Fibroblast of lung (primary cell): ENCODE measurements at places on chromosomes 6 and 20. TPM values are rescaled to one million over a fixed set of nuclear protein-coding genes. Genes with fewer than 3 reads are reported as not detected.

PET117 gene
- 13.2 and 15.9 TPM in 2 replicates for polyA plus RNA-seq

SLC17A3 gene
- polyA plus RNA-seq = 0.06 TPM in 1 of 2 replicates, not detected in the other

GRCh38 chr6:43845646-43846045 is 75.6 kb downstream of the VEGFA start:
- H3K36me3 ChIP-seq = no peaks in the 10 kb centered on the region
- no peak for DNase-seq
- H3K27me3 ChIP-seq = peaks cover 2% of the 10 kb centered on the region
- no peak overlapping the region for H3K27ac ChIP-seq

- no peaks in the 10 kb centered on the region for H3K36me3 ChIP-seq
- H3K4me1 ChIP-seq = peaks cover 3% of the 10 kb centered on the region
- H3K4me3 ChIP-seq = no peak overlapping the region
- H3K27ac ChIP-seq = no peak overlapping the region
These were observed 33.1 kb upstream of the HINT3 start for GRCh38 chr6:125923366-125923877.

- no peaks in the 10 kb centered on the region for H3K27me3 ChIP-seq
- H3K36me3 ChIP-seq = no peaks in the 10 kb centered on the region
- H3K27ac ChIP-seq = no peak overlapping the region
These were observed 105.0 kb downstream of the FIG4 start for GRCh38 chr6:109795994-109796555.

DNA sequence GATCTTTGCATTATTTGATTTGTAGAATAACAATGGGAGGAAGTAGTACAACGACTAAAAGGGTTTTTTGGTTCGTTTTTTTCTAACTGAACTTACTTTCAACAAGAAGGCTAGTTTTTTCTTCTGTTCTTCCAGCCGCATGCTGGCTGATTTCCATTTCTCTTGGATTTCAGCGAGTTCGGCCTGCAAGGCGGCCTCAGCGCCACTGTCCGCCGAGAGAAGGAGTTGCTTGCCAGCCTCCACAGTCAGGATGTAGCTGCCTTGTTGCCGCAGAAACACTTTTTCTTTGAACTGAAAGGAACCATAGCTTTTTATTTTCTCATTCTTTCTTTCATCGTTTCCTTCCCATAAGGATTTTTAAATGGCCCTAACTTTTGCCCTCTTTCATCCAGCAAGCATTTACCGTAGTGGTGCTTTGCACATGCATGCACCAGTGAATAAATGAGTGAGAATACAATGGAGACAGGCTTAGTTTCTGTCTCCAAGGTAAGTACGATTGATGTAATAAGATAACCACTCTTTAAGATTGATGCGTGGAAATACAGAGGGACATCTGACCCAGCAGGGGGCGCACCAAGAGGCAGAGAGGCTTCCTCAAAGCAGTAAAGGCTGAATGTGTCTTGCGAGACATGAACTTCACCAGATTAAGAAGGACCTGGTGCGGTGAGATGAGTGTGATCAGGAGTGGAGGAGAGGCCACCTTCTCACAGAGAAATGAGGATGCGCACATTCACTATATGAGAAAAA is 398.8 kb downstream of the ESR1 start:
- no peaks in the 10 kb centered on the region for H3K27me3 ChIP-seq
- no peak overlapping the region for H3K4me3 ChIP-seq
- no peaks in the 10 kb centered on the region for H3K4me1 ChIP-seq
- H3K36me3 ChIP-seq = peaks cover 1% of the 10 kb centered on the region
- H3K27ac ChIP-seq = no peak overlapping the region

GRCh38 chr20:1660246-1660645 is 2.7 kb upstream of the SIRPG start:
- H3K4me1 ChIP-seq = no peaks in the 10 kb centered on the region
- no peak for DNase-seq
- no peaks in the 10 kb centered on the region for H3K36me3 ChIP-seq
